ENCODE measurements at places on chromosomes 6 and 20.

- DNase-seq, result peak; percentile 84
Observed at GRCh38 chr6:52155791-52156576, 30.2 kb upstream of the IL17A start.

- DNase-seq, result no peak
Observed at GRCh38 chr20:20606050-20606449, 106.4 kb downstream of the RALGAPA2 start.

GRCh38 chr6:118611334-118611733, 40.1 kb downstream of the CEP85L start:
- no peak for DNase-seq

DNA sequence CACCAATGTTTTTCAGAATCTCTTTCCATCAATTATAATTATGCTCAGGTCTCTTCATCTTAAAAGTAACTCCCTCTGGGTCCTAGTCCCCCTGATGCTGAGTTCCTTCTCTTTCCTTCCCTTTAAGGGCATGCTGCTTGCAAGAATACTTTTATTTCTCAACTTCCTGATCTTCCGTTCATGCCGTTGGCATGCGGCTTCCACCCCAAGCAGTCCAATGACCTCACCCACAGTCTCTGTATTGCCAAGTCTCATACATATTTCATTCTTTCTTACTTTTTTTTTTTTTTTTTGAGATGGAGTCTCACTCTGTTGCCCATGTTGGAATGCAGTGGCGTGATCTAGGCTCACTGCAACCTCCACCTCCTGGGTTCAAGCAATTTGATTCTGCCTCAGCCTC, 83.5 kb downstream of the NDUFAF5 start:
- DNase-seq, result peak; percentile 2

GRCh38 chr6:132268209-132268608, 133.1 kb downstream of the MOXD1 start:
- DNase-seq, result no peak

GRCh38 chr6:32807020-32807580, 9.7 kb downstream of the HLA-DOB start:
- no peak for DNase-seq

GRCh38 chr6:88268508-88268907, 102.4 kb upstream of the CNR1 start:
- no peak for DNase-seq

DNA sequence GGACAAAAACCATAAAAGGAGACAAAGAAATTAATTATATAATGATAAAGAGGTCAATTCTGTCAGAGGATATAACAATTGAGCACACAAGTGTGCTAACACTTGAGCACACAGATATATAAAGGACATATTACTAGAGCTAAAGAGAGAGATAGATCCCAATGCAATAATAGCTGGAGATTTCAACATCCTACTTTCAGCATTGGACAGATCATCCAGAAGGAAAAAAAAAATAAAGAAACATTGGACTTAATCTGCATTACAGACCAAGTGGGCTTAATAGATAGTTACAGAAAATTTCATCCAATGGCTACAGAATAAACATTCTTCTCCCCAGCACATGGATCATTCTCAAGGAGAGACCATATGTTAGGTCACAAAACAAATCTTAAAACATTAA, 9.9 kb downstream of the VNN1 start:
- no peak for DNase-seq

Measured in AML-193 (cell line).